ENCODE measurements at places on chromosomes 11 and 22.

GRCh38 chr11:21430537-21430936 lies 761.2 kb downstream of the NELL1 start:
- DNase-seq = no peak

- DNase-seq = no peak
These were observed 49.7 kb downstream of the RPL27A start for GRCh38 chr11:8732324-8732670.

GRCh38 chr11:65541093-65541982 lies 16.5 kb downstream of the SCYL1 start:
- DNase-seq = no peak

DNA sequence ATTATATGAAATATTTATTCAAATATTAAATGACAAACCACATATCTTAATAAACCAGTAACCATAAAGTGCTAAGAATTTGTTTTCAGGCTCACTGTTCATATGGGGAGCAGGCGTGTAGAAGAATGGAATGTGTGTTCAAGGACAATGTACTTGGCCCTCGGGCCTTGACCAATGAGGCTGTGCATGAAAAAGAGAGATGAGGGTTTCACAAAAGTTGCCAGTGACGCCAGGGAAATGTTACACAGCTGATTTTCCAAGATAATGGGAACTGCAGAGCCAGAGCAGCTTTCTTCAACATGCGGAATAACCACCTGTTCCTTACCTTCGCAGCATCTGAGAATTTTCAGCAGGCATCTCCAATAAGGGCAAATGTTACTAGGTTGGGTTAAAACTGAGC lies 4.2 kb downstream of the SF1 start:
- DNase-seq = no peak

DNA sequence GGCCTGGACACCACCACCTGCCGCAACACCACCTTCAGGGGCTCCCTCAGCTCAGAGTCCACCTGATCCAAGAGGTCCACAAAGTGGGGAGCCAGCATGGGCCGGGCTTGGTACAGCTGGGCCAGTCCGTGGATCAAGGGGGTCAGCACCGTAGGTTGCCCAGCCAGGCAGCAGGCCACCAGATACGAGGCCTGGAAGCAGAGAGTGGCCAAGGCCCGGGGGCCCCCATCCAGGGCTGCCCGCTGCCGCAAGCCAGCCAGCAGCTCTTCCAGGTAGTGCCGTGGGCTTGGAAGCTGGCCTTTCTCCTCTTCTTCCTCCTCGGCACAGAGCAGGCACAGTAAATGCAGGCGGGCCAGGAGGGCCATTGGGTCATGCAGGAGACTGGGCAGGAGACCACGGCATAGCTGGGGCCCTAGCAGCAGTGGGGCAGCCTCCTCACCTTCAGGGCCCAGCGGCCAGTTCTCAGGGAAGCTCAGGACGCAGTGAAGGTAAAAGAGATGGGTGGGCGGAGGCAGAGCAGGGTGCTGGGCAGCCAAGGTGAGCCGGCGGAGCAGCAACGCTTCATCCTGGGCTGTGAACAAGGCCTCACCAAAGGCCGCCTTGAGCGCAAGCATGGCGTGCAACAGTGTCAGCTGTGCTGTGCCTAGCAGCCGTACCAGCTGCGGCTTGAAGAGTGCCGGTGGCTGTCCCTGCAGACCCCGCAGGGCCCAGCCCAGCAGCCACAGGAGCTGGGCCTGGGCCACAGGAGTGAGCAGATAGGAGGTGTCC lies 1.7 kb downstream of the AP5B1 start:
- no peak for DNase-seq

DNA sequence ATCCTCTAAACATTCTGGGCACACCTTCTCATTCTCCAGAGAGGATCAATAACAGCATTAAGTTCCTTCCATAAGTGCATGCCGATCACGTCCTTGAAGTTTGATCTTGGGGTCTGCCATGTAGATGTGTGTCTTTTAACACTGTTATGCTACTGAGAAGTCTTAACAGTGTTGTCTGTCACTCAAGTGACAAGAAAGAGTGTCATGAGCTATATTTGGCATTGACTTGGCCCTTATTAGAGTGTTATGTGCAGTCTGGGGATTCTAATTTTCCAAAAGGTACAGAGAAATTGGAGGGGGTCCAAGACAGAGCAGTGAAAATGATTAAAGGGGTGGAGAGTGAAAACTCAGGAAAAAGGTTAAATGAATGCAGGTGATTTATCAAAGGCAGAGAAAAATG lies 107.1 kb upstream of the OPCML start:
- DNase-seq = no peak

- no peak for DNase-seq
These were observed 25.8 kb downstream of the CDPF1 start for GRCh38 chr22:46224044-46224897.

Data from stimulated activated CD8-positive, alpha-beta memory T cell treated with anti-CD3 and anti-CD28 coated beads, Interleukin-4, amount 100 ng/mL, for 4 hours (primary cell).